Right renal pelvis (tissue), 4 donors: ENCODE measurements at places on chromosomes 7 and 10. TPM values are rescaled to one million over a fixed set of nuclear protein-coding genes. Genes with fewer than 3 reads are reported as not detected.

ELOVL3 gene
- 2.5 TPM for polyA plus RNA-seq

- DNase-seq = peak; percentile 82
Measured at GRCh38 chr10:5071411-5072198, 22.6 kb upstream of the AKR1C3 start.

TLX1 gene
- 0.08 TPM for polyA plus RNA-seq

DNA sequence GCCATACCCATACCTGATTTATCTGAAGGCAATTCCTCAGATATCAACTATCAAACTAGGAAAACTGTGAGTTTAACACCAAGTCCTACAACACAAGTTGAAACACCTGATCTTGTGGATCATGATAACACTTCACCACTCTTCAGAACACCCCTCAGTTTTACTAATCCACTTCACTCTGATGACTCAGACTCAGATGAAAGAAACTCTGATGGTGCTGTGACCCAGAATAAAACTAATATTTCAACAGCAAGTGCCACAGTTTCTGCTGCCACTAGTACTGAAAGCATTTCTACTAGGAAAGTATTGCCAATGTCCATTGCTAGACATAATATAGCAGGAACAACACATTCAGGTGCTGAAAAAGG lies 69.0 kb upstream of the RSBN1L start:
- no peak for DNase-seq

HOXA13 gene
- polyA plus RNA-seq = 0.01 TPM

DNA sequence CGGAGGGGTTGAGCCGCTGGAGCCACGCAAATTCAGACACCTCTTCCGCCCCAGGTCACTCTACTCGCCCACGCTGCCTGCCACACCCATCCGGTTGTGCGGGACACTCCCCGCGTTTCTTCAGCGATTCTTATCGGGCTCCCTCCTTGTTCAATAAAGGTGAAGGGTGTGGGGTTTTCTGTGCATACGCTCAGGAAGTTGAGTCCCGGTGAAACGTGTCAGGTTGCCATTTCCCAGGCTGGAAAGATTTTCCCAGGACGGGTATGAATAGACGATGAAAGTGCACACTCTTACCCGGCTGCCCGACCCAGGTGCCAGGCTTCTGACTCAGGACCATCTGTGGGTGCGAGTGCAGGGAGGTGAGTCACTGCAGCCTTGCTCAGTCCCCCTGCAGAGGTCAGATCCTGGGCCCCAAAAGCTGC lies 22.0 kb downstream of the KLF6 start:
- no peak for DNase-seq

GRCh38 chr10:4546500-4546899 lies 279.5 kb upstream of the AKR1E2 start:
- no peak for DNase-seq

OR9A2 gene
- not detected for polyA plus RNA-seq

- no peak for DNase-seq
Measured at GRCh38 chr10:21617267-21617666, 83.2 kb downstream of the MLLT10 start.

LRRC17 gene
- polyA plus RNA-seq = 93.8 TPM

NEUROG3 gene
- not detected for polyA plus RNA-seq

DNA sequence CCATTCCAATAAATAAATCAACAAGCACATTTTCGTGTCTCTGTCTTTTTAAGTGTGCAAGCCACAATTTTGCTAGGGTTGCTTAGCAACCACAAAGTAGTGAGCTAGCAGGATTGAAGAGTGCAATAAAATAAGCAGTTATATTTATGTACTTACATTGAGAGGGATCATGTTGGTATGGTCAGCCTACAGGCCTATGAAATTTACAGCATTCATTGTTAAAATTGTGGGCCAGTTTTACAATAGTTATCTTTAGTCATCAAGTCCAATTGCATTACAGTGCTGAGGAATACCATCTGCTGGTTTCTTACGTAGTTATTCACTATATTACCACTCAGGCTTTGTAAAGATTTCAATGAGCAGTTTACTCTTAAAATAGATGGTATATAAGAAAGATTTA lies 192.5 kb upstream of the POT1 start:
- peak; percentile 25 for DNase-seq

- DNase-seq = no peak
Measured at GRCh38 chr10:112963835-112964234, 13.8 kb downstream of the TCF7L2 start.

C10orf143 gene
- 6.0 TPM for polyA plus RNA-seq

- DNase-seq = no peak
Measured at GRCh38 chr10:96540240-96540639, 26.5 kb upstream of the TLL2 start.

DNA sequence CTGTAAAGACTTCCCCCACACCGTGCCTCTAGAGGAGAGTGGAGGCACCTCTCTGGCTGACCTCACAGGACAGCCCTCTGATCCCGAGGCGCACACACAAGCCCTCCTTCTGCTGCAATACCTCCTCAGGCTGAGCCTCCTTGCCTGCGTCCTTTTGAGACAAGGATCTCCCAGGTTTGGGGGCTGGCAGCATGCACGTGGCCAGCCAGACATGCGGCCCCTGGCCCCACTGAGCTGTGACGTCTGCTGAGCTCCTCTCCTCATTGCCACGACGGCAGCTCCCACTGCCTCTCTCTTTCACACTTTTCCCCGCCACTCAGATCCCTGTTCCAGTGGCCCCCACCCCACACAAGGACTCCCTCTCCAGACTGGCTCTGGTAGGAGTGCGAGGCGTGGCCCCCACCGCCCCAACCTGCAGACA lies 12.2 kb upstream of the DNAAF5 start:
- DNase-seq = no peak

- no peak for DNase-seq
Measured at GRCh38 chr10:37727491-37728352, 129.7 kb downstream of the ZNF248 start.

GRCh38 chr10:76774987-76775603 lies 862.5 kb downstream of the KCNMA1 start:
- DNase-seq = no peak

DNA sequence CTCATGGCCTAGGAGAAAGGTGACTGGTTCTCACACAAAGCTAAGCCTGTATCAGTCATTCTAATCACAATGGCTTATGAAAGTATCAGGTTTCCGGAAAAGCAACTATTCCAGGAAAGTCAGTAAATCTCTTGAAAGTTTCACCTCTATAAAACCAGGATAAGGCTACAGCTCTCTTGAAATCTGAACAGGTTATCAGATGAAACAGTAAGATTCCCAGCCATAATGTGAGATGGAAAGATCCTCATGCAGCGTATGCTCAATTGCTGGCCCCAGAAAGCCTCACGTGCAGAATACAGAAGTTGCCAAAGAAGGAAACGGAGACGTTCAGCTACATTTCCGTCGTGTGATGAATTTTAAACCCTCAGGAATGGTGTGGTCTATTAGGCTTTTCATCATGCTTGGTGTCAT lies 90.0 kb downstream of the PFKFB3 start:
- DNase-seq = no peak

- DNase-seq = no peak
Measured at GRCh38 chr10:3046981-3047547, 20.3 kb upstream of the PFKP start.

DNA sequence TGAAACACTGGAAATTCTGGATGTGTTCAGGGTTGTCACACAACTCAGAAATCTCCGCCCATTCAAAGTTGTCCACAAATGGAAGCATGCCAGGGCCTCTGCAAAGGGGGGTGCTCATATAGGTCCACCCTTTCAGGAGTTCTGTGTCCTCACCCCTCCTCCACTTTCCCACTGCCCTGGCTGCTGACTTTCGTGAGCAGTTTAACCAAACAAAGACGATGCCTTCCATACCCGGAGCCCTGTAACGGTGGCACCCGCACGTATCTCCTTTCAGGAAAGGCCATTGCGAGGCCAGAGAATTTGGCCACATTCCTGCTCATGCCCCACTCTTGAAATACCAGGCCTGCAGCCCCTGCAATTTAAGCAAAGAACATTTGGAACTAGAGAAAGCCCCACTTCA lies 1.4 kb downstream of the CPXM2 start:
- no peak for DNase-seq

DNA sequence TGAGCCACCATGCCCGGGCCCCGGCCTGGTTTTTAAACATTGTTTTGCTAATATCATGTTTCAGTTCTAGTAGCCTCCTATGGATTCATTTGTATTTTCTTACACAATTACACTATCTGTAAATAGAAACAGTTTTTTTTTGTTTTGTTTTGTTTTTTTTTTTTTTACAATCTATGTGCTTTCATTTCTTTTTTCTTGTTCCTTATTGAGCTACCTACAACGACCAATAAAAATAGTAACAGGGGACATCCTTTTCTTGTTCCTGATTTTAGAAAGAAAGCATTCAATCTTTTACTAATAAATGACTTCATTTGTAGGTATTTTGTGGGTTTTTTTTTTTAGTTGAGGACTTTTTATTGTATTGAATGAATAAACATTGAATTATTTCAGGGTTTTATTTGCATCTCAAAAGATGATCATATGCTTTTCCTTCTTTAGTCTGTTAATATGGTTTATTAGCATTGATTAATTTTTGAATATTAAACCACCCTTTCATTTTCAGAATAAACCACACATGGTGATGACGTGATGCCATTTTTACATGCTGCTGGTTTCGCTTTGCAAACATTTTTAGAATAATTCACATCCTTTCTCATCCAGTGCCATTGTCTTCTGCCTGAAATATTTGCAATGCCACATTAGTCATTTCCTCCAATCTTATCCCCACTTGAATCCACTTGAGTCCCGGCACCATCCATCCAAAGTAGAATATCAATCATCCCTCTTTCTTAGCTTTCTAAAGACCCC lies 18.1 kb upstream of the AKR1E2 start:
- no peak for DNase-seq

DNA sequence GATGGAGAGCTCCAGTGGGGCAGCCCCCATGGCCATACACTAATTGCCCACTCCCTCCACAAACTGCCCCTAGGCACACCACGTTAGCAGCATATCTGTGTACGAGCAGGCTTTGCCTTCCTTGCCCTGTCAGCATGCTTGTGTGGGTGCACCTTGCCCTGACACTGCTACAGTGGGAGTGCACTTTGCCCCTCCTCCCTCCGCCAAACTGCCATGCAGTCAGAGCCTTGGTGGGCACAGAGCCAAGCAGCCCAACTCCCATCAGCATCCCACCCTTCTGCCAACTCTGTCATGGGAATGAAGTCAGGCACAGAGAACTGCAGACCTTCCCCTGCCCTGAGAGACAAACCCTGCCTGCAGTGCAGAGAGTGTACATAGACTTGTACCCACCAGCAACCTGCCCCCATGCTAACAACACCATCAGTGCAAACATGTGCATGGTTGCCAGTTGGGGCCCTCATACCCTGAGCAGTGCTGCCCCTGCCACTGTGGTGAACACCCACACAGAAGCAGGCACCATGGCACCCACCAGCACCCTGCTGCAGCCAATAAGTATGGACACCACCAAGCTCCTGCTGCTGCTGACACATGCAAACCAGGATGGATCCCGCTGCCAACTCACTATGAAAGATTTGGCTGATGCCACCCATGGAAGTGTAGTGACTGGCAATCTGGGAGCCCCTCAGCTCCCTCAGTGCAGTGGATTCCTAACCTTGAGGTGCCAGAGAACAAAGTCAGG lies 1197.7 kb upstream of the CELF2 start:
- DNase-seq = no peak

GRCh38 chr7:33733870-33734650 lies 171.3 kb upstream of the BMPER start:
- peak; percentile 76 for DNase-seq

DNA sequence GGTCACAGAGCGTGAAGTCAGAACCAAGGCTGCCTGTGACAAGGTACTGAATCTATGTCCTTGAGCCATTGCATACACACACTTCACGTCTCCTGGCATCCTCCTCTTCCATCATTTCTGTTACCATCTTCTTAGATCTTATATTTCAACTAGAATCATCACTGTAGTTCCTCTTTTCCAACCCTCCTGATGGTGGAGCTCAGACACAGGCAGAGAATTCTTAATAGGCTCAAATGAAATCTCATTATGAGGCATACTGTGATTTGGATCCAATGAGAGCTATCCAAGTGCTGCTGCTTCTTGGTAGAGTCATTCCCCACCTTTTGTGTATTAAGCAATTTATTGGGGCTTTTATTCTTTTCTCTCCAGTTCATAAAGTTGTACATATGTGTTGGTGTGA lies 113.2 kb downstream of the CALCR start:
- DNase-seq = no peak

- no peak for DNase-seq
Measured at GRCh38 chr7:130421684-130422083, 19.1 kb downstream of the CEP41 start.
